ENCODE measurements at places on chromosomes 13 and 19. TPM values are rescaled to one million over a fixed set of nuclear protein-coding genes. Genes with fewer than 3 reads are reported as not detected.

Gene PSG1
- not detected for total RNA-seq

- no peak for DNase-seq
These were observed 249.1 kb downstream of the GPC5 start for GRCh38 chr13:91647361-91647990.

Gene CAPN12
- 1.6 TPM for total RNA-seq

- DNase-seq = no peak
These were observed 1623.4 kb upstream of the PRR20A start for GRCh38 chr13:55517312-55517711.

GRCh38 chr13:67977066-67977465, 746.9 kb upstream of the PCDH9 start:
- no peak for DNase-seq

DNA sequence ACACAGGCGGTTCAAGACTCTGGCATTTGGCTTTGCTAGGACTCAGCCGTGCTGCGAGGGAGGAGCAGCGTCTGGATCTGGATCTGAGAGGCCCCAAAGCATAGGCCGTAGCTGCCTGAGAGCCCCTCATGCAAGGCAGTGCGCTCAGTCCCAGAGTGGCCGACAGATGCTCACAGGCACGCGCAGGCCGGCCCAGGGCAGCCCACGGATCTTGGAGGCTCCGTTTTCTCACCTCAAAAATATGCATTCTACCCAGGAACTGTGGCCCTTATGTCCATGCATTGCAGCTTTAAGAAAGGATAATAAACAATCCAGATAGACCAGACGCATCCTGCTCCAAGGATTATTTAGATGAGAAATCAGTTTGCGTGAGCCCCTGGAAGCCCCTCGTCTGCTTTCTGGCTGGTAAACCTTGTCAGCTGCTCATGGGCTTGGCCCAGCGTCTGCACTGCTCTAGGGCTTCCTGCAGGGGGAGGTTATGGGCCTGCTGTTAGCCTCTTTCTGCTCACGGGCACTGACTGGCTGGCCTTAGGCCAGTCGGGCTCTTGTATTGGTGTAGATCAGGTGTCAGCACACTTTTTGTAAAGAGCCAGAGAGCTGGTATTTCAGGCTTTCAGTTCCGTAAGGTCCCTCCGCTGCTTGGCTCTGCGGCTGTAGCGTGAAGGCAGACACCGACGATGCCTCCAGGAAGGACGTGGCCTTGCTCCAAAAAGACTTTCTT, 24.2 kb downstream of the TEX29 start:
- DNase-seq = peak; percentile 86

DNA sequence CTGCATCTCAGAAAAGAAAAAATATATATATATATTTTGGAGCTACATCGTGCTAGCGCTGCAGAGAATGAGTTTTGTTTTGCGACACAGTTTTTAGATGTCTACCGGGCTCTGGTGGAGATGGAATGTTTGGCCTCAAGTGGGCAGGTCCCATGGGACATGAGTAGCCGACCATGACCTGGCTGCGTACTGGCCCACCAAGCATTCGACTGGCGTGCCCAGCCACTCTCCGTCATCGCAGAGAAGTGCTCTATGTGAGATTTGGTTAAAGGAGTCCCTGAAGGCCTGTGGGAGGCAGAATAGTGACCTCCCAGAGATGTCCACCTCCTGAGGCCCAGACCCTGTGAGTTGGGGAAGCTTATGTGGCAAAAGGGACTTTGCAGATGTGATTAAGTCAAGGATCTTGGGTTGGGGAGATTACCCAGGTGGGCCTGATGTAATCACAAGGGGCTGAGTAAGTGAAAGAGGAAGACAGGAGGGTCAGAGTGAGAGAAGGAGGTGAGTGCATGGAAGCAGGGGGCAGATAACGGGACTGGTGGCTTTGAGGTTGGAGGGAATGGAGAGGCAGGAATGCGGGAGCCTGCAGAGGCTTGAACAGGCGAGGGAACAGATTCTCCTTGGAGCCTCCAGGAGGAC, 821 bp upstream of the LILRB4 start:
- no peak for DNase-seq

Gene GPR180
- total RNA-seq = 3.9 TPM

GRCh38 chr13:102402290-102402689, 442 bp upstream of the FGF14 start:
- DNase-seq = peak; percentile 23

DNA sequence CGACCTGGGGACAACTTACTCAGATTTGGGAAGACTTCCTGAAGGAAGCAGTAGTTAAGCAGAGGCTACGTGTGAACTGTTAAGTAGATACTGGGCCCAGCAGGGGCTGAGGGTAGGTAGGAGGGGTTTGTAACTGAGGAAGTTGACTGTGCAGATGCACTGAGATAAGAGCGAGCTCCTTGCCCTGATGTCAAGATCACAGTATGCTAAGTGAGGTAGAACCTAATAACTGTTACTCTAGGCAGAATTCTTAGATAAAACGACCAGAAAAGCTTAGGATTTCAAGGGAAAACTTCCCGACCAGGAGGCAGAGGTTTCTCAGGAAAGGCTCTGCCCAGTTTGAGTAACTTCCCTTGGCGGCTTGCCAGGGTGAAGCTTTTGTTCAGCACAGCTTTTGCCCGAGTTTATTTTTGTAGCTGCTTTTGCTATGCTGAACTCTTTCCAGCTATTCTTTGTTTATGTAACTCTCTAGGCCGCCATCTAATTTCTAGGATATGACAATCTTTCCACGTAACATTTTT, 632.1 kb downstream of the DIAPH3 start:
- DNase-seq = peak; percentile 80

DNA sequence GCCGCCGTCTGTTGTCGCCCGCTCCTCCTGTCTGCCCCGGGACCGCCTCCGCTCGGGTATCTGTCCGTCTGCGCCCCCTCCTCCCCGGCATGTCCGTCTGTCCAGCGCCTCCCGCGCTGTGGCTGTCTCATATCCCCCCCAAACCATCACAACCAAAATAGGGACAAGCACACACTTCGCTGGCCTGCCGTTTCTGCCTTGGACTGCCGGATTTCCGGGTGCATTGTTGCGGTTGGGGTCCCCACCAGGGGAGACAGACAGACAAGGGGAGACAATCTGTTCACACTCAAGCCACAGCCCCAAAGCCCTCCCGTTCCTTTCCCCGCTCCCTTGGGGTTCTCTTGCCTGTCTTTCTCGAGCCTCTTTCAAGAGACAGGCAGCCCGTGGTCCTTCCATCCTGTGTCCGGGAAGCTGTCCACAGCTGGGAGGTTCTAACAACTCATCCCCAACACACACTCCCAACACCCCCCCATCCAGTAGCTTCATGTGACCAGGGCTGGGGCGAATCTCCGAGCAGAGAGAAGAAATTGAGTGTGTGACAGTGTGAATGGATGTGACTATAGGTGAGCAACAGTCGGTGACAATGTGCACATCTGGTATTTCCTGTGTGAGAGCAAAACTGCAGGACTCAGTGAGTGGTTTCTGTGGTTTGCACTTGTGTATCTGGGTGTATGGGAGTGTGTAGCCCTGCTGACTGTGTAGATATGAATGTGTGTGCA, 16.5 kb upstream of the FOSB start:
- peak; percentile 72 for DNase-seq

Measured in cardiac muscle cell (in vitro differentiated cells and primary cell).